ENCODE measurements at places on chromosomes 5 and 9.
A peak's percentile ranks its signal among the peaks of the same experiment; 100 is the strongest.

DNA sequence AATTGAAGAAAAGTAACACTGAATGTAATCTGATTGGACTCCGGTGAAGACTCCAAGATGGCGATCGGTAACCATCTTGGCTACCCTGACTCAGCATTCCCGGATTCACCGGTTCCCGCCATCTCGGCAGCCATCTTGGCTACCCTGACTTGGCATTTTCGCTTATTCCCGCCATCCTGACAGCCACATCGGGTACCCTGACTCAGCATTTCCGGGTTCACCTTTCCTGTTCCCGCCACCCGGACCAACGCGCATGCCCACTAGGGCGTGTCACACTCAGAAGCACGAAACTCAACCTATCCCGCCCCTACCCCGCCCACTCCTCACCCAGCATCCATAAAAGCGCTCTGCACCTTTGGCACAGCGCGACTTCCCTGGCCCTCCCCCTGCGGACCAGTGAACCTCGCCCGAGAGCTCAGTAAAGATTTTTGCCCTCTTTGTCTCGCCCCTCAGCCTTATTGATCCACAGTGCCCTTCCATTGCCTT, 17.2 kb downstream of the SPTLC1 start:
- DNase-seq: peak; percentile 81

GRCh38 chr9:114366334-114367128, 21.3 kb downstream of the AKNA start:
- no peak for DNase-seq

DNA sequence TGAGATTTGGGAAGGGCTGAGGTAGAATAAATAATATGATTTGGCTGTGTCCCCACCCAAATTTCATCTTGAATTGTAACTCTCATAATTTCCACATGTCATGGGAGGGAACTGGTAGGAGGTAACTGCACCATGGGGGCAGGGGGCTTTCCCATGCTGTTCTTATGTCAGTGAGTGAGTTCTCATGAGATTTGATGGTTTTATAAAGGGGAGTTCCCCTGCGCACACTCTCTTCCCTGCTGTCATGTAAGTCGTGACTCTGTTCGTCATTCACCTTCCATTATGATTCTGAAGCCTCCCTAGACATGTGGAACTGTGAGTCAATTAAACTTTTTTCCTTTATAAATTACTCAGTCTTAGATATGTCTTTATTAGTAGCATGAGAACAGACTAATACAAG, 115.5 kb upstream of the STARD4 start:
- DNase-seq: no peak

- peak; percentile 12 for DNase-seq
These were observed 71.5 kb downstream of the PSMB7 start for GRCh38 chr9:124343533-124344290.

DNA sequence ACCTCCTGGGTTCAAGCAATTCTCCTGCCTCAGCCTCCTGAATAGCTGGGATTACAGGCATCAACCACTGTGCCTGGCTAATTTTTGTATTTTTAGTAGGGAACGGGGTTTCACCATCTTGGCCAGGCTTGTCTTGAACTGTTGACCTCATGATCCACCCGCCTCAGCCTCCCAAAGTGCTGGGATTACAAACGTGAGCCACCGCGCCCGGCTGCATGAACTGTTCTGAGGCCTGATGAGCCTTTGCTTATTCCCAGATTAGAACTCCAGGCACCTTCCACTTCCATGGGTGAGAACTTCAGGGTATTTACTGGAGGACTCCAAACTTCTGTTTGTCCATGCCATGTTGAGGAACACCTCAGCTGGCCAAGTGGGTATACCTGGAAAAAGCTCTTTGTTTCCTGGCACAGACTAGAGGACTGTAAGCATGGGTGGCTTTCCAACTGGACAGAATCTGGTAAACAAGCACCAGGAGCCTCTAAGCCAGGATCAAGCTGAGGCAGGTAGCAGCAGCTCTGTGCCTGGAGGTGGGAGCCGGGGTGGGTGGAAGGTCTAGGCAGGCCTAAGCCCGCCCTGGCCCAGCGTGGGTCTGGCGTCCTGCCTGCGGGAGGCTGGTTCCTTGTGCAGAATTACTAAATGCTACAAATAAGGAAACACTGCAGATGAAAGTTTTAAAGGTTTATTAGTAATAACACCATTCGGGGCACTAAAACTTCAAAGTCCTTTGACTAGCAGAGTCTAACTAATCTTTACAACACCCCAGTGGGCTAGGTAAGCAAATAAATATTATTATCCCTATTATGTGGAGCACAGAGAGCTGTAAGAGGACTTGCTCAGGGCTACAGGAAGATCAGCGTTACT, 78.4 kb downstream of the SEMA5A start:
- DNase-seq: no peak

- no peak for DNase-seq
These were observed 88.8 kb downstream of the RGS7BP start for GRCh38 chr5:64594601-64595000.

- peak; percentile 53 for DNase-seq
These were observed 811 bp upstream of the ARRDC3 start for GRCh38 chr5:91383956-91384300.

- no peak for DNase-seq
These were observed 48.4 kb downstream of the ANKRD33B start for GRCh38 chr5:10612251-10612650.

DNA sequence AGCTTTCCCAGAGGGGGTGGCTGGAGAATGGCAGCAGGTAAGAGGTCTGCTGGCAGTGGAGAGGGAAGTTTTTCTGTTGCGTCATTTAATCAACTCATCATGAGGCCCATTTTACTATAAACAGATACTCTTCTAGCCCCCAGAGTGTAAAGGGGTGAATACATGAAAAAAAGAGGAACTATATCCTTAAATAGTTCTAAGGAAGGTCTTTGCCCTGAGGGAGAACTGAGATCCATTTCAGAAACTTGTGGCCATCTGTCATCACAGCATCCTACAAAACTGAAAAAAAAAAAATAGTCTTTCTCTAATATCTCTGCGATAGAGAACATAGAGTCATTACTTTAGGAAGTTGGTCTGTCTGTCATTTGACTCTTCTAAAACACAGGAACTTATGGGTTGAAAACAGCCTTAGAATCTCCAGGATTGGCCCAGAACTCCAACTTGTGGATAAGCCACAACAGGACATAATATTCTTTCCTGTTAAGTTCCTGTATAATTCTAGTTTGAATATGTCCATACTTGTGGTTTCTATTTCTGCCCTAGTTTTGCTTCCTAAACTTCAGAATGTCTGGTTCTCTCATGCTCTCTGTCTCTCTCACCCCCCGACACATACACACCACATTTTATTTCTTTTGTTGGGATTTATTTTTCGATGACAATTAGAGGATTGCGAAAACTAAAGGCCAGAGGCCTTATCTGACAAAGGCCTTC, 238.5 kb upstream of the PIK3R1 start:
- DNase-seq: no peak

- DNase-seq: no peak
These were observed 203.8 kb downstream of the FAM170A start for GRCh38 chr5:119833176-119833575.

DNA sequence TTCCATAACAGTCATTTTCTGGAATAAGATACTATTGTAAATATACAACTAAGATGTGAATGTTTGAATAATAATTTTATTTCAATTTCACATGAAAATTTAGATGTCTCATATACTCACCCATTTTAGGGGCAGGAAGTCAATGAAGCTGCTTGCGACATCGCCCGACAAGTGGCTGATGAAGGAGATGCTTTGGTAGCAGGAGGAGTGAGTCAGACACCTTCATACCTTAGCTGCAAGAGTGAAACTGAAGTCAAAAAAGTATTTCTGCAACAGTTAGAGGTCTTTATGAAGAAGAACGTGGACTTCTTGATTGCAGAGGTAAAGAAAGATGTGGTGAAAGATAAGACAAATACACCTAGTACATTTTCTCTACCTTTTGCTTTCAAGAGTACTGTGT, 8.6 kb downstream of the BHMT start:
- DNase-seq: no peak

DNA sequence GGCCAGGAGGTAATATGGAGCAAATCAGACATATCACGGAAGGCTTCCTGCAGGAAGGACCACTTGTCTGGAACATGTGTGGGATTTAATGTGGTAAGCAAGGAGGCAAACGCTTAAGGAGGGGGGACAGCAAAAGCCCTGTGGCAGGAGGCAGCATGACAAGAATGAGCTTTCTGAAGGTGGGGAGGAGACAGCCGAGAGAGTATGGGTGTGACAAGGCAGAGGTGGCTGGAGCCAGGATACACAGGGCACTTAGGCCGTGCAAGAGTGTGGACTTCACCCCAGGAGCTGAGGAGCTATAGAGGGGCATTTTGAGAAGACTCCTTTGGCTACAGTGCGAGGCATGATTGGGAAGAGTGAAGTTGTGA, 14.4 kb upstream of the S1PR3 start:
- DNase-seq: no peak

GRCh38 chr5:177123789-177124485, 9.6 kb upstream of the NSD1 start:
- DNase-seq: no peak

- no peak for DNase-seq
These were observed 454 bp downstream of the NELFB start for GRCh38 chr9:137255448-137256114.

GRCh38 chr5:59462956-59463355, 430.6 kb downstream of the PDE4D start:
- no peak for DNase-seq

DNA sequence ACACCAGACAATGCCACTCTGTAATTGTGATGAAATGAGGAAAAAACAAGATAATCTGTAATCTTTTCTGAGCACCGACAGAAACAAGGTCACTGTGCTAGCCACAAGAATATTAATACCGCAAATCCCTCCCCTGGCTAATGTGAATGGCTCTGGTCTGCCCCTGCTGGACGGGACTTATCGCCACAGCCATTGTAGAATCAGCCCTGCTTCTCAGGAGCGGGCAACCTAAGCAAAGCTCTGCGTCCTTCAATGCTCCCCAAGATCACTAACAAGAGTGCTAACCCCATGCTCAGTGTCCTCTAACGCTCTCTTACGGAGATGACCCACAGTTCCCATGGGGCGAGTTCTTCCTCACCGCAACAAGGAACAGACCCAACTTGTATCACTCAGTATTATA, 42.7 kb downstream of the OR2V1 start:
- DNase-seq: no peak

- DNase-seq: no peak
These were observed 262.1 kb upstream of the KLF4 start for GRCh38 chr9:107751567-107752210.

DNA sequence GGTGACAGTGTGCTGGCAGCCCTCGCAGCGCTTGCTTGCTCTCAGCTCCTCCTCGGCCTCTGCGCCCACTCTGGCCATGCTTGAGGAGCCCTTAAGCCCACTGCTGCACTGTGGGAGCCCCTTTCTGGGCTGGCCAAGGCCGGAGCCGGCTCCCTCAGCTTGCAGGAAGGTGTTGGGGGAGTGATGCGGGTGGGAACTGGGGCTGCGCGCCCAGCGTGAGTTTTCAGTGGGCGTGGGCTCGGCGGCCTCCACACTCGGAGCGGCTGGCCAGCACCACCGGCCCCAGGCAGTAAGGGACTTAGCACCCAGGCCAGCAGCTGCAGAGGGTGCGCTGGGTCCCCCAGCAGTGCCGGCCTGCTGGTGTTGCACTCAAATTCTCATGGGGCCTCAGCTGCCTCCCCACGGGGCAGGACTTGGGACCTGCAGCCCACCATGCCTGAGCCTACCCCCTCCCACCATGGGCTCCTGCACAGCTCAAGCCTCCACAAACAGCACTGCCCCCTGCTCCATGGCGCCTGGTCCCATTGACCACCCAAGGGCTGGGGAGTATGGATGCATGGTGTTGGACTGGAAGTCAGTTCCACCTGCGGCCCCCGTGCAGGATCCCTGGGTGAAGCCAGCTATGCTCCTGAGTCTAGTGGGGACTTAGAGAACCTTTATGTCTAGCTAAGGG, 223.1 kb upstream of the PTPRD start:
- no peak for DNase-seq

DNA sequence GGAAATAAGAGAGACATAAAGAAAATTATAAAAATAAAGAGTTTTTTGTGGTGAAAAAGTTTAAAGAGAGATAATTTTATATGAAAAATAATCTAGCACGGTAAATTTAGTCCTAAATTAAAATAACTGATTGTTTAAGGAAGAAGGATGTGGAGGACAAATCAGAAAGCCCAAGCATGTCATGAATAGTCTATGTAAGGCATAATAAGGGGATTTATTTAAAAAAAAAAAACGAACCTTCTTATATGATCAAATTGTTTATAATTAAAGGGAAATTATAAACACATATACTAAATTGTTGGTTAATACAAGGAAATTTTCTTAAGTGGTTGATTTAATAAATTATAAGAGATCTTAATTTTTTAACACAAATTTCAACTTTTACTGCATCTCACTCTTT, 551.8 kb upstream of the TYRP1 start:
- DNase-seq: no peak

DNA sequence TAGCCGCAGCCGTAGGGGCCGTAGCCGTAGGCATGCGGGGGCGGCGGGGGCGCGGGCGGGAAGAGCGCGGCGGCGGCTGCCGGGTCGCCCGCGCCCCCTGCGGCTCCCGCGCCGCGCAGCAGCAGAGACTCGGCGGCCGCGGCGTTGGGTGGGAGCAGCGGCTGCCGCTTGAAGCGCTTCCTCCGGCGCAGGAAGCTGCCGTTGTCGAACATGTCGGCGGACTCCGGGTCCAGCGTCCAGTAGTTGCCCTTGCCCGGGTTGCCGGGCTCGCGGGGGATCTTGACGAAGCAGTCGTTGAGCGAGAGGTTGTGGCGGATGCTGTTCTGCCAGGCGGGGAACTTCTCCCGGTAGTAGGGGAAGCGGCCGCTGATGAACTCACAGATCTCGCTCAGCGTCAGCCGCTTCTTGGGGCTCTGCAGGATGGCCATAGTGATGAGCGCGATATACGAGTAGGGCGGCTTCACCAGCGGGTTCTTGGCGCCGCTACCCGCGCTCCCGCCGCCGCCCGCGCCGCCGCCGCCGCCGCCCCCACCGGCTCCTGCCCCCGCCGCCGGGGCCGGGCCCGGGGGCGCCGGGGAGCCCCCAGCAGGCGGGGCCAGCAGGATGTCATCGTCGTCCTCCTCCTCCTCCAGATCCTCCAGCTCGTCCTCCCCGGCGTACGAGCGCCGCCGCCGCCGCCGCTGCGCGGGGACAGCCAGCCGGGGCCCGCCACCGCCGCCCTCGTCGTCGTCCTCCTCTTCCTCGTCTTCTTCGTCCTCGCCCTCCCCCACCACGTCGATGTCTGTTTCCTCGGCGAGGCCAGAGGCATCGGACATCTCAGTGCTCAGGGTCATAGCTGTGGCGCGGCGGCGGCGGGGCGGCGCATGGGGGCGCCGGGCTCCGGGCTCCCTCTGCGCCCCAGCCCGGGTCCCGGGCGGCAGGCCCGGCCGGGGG, 781 bp downstream of the FOXD1 start:
- DNase-seq: peak; percentile 62

GRCh38 chr9:137733429-137733828, 114.6 kb downstream of the EHMT1 start:
- DNase-seq: no peak

GRCh38 chr9:122356627-122357026, 14.2 kb upstream of the PTGS1 start:
- no peak for DNase-seq

- DNase-seq: no peak
These were observed 44.6 kb upstream of the GLDC start for GRCh38 chr9:6689893-6690674.

Data from left hindlimb (tissue), 1 donor.